ENCODE measurements at places on chromosomes 11 and 22.

DNA sequence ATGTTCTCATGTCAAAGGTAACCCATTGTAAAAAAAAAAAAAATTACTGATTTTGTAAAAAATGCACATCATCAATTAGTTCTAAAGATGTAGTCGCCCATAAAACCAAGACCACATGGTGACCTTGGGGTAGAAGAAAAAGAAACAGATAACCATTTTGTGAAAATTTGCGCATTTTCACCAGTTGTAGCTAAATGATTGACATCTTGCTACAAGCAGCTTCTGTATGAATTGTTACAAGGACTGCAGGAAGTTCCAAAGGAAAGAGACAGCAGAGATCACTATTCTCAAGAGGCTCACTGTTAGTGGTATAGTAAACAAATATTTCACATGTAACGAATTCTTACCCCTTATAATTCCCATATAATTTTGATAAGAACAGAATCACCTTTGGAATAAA is 48.7 kb downstream of the MAML2 start:
- DNase-seq: no peak

- no peak for DNase-seq
These were observed 716.6 kb downstream of the BRD1 start for GRCh38 chr22:49111085-49111484.

- DNase-seq: no peak
These were observed 820.4 kb upstream of the CCDC90B start for GRCh38 chr11:84106541-84106940.

GRCh38 chr11:28524098-28524497 is 415.9 kb downstream of the METTL15 start:
- DNase-seq: no peak

- DNase-seq: no peak
These were observed 607 bp downstream of the PLAAT3 start for GRCh38 chr11:63613517-63614135.
